ENCODE measurements at places on chromosomes 1 and 21. TPM values are rescaled to one million over a fixed set of nuclear protein-coding genes. Genes with fewer than 3 reads are reported as not detected.

The HPDL gene
- 8.3 TPM for total RNA-seq

The GPR61 gene
- not detected for total RNA-seq

The KCNH1 gene
- 4.9 TPM for total RNA-seq

The SYT14 gene
- 2.6 TPM for total RNA-seq

The ACTA1 gene
- total RNA-seq: 0.63 TPM

The C1orf87 gene
- total RNA-seq: under 0.01 TPM

The VSIG8 gene
- total RNA-seq: not detected

The LCE1B gene
- total RNA-seq: not detected

The KCNC4 gene
- 1.6 TPM for total RNA-seq

The B3GALT2 gene
- 0.49 TPM for total RNA-seq

The PNRC2 gene
- total RNA-seq: 45.8 TPM

The ADAMTS5 gene
- 3.4 TPM for total RNA-seq

The CFAP126 gene
- not detected for total RNA-seq

Data from mesangial cell (primary cell).